CD14-positive monocyte (primary cell): ENCODE measurements at places on chromosomes 13 and 19. TPM values are rescaled to one million over a fixed set of nuclear protein-coding genes. Genes with fewer than 3 reads are reported as not detected.

GRCh38 chr13:103066781-103067345 is 646 bp upstream of the SLC10A2 start:
- no peaks in the 10 kb centered on the region for H3K36me3 ChIP-seq
- no peaks in the 10 kb centered on the region for H3K27me3 ChIP-seq
- H3K4me1 ChIP-seq: no peaks in the 10 kb centered on the region
- no peak overlapping the region for H3K4me3 ChIP-seq

DNA sequence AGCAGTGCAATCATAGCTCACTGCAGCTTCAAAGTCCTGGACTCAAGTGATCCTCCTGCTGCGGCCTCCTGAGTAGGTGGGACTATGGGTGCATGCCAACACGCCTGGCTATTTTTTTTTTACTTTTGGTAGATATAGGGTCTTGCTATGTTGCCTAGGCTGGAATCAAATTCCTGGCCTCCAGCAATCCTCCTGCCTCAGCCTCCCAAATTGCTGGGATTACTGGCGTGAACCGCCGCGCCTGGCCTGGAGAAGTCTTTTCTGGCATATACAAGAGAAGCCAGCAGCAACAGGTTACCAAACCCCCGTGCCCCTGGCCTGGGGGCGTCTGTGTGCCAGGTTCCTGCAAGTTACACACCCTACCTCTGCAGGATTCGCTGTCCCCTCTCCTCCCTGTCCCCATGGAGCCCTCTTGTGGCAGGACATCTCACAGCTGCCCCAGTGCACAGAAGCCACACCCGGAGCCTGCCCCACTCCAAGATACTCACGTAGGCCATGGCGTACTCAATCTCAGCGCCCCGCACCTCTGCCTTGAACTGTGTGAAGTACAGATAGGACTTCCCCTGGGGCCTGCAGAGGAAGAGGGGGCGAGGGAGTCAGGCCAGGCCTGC is 9.9 kb downstream of the MYDGF start:
- H3K27ac ChIP-seq: no peak overlapping the region
- H3K36me3 ChIP-seq: peaks cover 89% of the 10 kb centered on the region
- H3K4me1 ChIP-seq: no peaks in the 10 kb centered on the region
- H3K4me3 ChIP-seq: no peak overlapping the region
- H3K27me3 ChIP-seq: no peaks in the 10 kb centered on the region
- DNase-seq: no peak

GRCh38 chr13:111973605-111974340 is 93.2 kb upstream of the SOX1 start:
- no peaks in the 10 kb centered on the region for H3K27me3 ChIP-seq
- no peak overlapping the region for H3K4me3 ChIP-seq
- H3K4me1 ChIP-seq: no peaks in the 10 kb centered on the region
- no peak for DNase-seq
- H3K36me3 ChIP-seq: no peaks in the 10 kb centered on the region

The BEST2 gene
- not detected for polyA plus RNA-seq

- peak; percentile 47 for DNase-seq
- no peaks in the 10 kb centered on the region for H3K27me3 ChIP-seq
- peak overlapping the region; percentile 65 for H3K27ac ChIP-seq
- H3K36me3 ChIP-seq: no peaks in the 10 kb centered on the region
- H3K4me3 ChIP-seq: peak overlapping the region; percentile 83
These were observed 703 bp downstream of the KLF16 start for GRCh38 chr19:1862424-1863327.

- H3K27ac ChIP-seq: no peak overlapping the region
- no peak overlapping the region for H3K4me3 ChIP-seq
These were observed 51.6 kb downstream of the ZNF146 start for GRCh38 chr19:36266375-36266961.

- no peak overlapping the region for H3K4me3 ChIP-seq
- H3K4me1 ChIP-seq: no peaks in the 10 kb centered on the region
- DNase-seq: no peak
- peaks cover 72% of the 10 kb centered on the region for H3K36me3 ChIP-seq
These were observed 14.0 kb downstream of the RPL36 start for GRCh38 chr19:5703819-5704818.

The ZNF888 gene
- polyA plus RNA-seq: 0.62 and 1.7 TPM in 2 replicates

GRCh38 chr13:38980750-38981078 is 9.9 kb downstream of the STOML3 start:
- H3K36me3 ChIP-seq: no peaks in the 10 kb centered on the region
- H3K27ac ChIP-seq: no peak overlapping the region
- H3K4me3 ChIP-seq: no peak overlapping the region
- no peaks in the 10 kb centered on the region for H3K27me3 ChIP-seq
- no peaks in the 10 kb centered on the region for H3K4me1 ChIP-seq
- no peak for DNase-seq

The CEACAM21 gene
- polyA plus RNA-seq: 6.4 TPM

GRCh38 chr19:28330831-28331230 is 882.1 kb downstream of the UQCRFS1 start:
- H3K4me1 ChIP-seq: no peaks in the 10 kb centered on the region
- DNase-seq: no peak
- H3K4me3 ChIP-seq: no peak overlapping the region
- no peak overlapping the region for H3K27ac ChIP-seq
- H3K27me3 ChIP-seq: no peaks in the 10 kb centered on the region
- no peaks in the 10 kb centered on the region for H3K36me3 ChIP-seq

GRCh38 chr13:27905650-27906049 is 14.2 kb upstream of the PDX1 start:
- H3K27me3 ChIP-seq: peaks cover 51% of the 10 kb centered on the region
- no peaks in the 10 kb centered on the region for H3K4me1 ChIP-seq
- no peak for DNase-seq
- H3K36me3 ChIP-seq: no peaks in the 10 kb centered on the region
- no peak overlapping the region for H3K27ac ChIP-seq
- H3K4me3 ChIP-seq: no peak overlapping the region

GRCh38 chr13:56706485-56706884 is 434.2 kb upstream of the PRR20A start:
- H3K27me3 ChIP-seq: no peaks in the 10 kb centered on the region
- no peaks in the 10 kb centered on the region for H3K4me1 ChIP-seq
- H3K36me3 ChIP-seq: no peaks in the 10 kb centered on the region

The PSG1 gene
- polyA plus RNA-seq: not detected

GRCh38 chr13:52906122-52906903 is 57.9 kb upstream of the PCDH8 start:
- peaks cover 9% of the 10 kb centered on the region for H3K27me3 ChIP-seq
- no peak for DNase-seq
- no peak overlapping the region for H3K27ac ChIP-seq
- H3K4me3 ChIP-seq: no peak overlapping the region
- no peaks in the 10 kb centered on the region for H3K36me3 ChIP-seq
- H3K4me1 ChIP-seq: peaks cover 15% of the 10 kb centered on the region

DNA sequence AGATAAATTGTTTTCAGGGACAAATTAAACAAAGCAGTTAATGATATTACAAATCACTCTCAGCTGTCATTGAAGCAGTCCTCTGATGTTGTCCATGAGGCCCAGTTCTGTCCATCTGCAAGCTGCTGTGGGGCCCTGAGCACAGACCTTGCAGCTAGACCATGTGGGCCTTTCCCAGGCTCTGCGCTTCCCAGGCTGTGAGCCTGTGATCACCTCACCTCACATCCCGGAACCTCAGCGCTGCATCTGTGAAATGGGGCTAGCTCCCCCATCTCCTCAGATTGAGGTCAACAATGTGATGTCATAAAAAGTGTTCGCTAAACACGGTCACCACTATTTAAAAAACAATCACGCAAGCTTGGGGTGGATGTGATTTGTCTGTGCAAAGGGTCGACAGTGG is 51.9 kb upstream of the UQCRFS1 start:
- H3K36me3 ChIP-seq: no peaks in the 10 kb centered on the region
- H3K27me3 ChIP-seq: no peaks in the 10 kb centered on the region
- H3K27ac ChIP-seq: no peak overlapping the region
- DNase-seq: no peak
- H3K4me3 ChIP-seq: no peak overlapping the region

- H3K4me1 ChIP-seq: no peaks in the 10 kb centered on the region
- no peaks in the 10 kb centered on the region for H3K27me3 ChIP-seq
- H3K36me3 ChIP-seq: no peaks in the 10 kb centered on the region
- H3K27ac ChIP-seq: no peak overlapping the region
- no peak overlapping the region for H3K4me3 ChIP-seq
- DNase-seq: no peak
These were observed 438.6 kb downstream of the KLF5 start for GRCh38 chr13:73497430-73497829.

GRCh38 chr13:114259374-114259773 is 22.0 kb upstream of the UPF3A start:
- H3K4me1 ChIP-seq: no peaks in the 10 kb centered on the region
- DNase-seq: no peak
- H3K27ac ChIP-seq: no peak overlapping the region
- H3K36me3 ChIP-seq: peaks cover 79% of the 10 kb centered on the region
- H3K27me3 ChIP-seq: no peaks in the 10 kb centered on the region

GRCh38 chr19:16516923-16517610 is 20.9 kb downstream of the C19orf44 start:
- H3K27me3 ChIP-seq: no peaks in the 10 kb centered on the region
- H3K36me3 ChIP-seq: peaks cover 55% of the 10 kb centered on the region
- H3K27ac ChIP-seq: no peak overlapping the region
- H3K4me1 ChIP-seq: no peaks in the 10 kb centered on the region

The NXNL1 gene
- not detected in 2 replicates for polyA plus RNA-seq

DNA sequence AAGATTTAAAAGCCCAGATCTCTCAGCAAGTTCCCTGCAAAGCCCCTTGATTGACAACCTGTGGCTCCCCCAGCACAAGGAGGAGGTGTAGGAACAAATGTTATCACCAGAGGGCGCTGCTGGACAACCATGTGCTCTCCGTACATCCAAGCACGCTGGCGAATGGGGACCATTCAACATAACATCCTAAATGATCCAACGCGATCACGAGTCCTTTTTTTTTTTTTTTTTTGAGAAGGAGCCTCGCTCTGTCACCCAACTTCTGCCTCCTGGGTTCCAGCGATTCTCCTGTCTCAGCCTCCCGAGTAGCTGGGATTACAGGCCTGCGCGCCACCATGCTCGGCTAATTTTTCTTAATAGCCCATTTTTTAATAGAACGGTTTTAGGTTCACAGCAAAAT is 52.0 kb downstream of the NWD1 start:
- no peaks in the 10 kb centered on the region for H3K36me3 ChIP-seq
- H3K4me3 ChIP-seq: no peak overlapping the region
- no peak overlapping the region for H3K27ac ChIP-seq
- peaks cover 8% of the 10 kb centered on the region for H3K4me1 ChIP-seq
- peak; percentile 69 for DNase-seq

DNA sequence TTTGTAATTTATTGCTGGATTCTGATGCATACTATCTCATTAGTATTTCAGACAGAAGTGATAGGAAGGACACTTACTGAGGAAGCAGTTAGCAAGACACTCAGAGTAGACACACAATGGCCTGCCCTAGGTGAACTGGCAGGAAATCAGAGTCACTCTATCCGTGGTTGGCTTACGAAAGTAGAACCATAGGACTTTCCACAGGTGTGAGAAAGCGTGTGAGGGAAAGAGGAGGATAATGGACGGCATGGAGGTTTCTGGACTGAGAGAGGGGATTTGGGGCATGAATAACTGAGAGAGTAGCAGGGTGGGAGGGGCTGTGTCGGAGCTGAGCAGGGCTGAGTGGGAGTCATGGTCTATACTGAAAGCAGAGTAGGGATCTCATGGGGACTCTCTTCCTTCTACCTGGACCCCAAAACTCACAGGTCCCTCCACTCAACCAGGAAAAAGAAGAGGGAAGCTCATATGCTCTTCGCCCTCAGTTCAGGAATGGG is 18.7 kb upstream of the EID2 start:
- no peak overlapping the region for H3K4me3 ChIP-seq
- H3K27me3 ChIP-seq: peaks cover 2% of the 10 kb centered on the region
- peaks cover 40% of the 10 kb centered on the region for H3K4me1 ChIP-seq
- no peaks in the 10 kb centered on the region for H3K36me3 ChIP-seq

The SIAH3 gene
- polyA plus RNA-seq: not detected in 2 replicates

- DNase-seq: no peak
- H3K4me1 ChIP-seq: no peaks in the 10 kb centered on the region
- no peaks in the 10 kb centered on the region for H3K27me3 ChIP-seq
- H3K36me3 ChIP-seq: no peaks in the 10 kb centered on the region
- no peak overlapping the region for H3K4me3 ChIP-seq
These were observed 329.6 kb downstream of the SLITRK5 start for GRCh38 chr13:88000787-88001186.

- no peaks in the 10 kb centered on the region for H3K27me3 ChIP-seq
- DNase-seq: no peak
- H3K36me3 ChIP-seq: no peaks in the 10 kb centered on the region
- H3K27ac ChIP-seq: no peak overlapping the region
- H3K4me3 ChIP-seq: no peak overlapping the region
- peaks cover 25% of the 10 kb centered on the region for H3K4me1 ChIP-seq
These were observed 2.3 kb downstream of the CD209 start for GRCh38 chr19:7744871-7745650.

DNA sequence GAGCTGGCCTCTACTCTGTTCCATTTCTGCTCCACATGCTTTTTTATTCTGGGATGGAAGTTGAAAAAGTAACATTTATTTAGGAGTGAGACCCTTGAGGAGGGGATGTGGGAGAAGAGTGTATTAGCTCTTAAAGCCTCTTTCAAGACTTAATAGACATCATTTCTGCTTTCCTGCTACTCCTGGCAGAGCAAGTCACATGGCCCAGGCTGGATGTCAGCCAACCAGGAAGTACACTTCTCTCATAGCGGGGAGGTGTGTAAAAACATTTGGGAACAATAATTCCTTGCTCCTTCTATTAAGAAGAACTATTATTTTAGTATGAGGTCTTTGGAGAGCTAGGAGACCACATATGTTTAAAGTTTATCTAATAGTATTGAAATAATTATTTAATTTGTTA is 40.6 kb upstream of the FAM216B start:
- H3K27ac ChIP-seq: no peak overlapping the region
- no peak overlapping the region for H3K4me3 ChIP-seq
- DNase-seq: peak; percentile 65

GRCh38 chr13:40793339-40793738 is 3.9 kb downstream of the SLC25A15 start:
- no peaks in the 10 kb centered on the region for H3K36me3 ChIP-seq
- no peaks in the 10 kb centered on the region for H3K27me3 ChIP-seq
- DNase-seq: no peak
- H3K27ac ChIP-seq: no peak overlapping the region

The PSPC1 gene
- polyA plus RNA-seq: 24.5 and 34.4 TPM in 2 replicates

GRCh38 chr13:81388400-81388799 is 1047.5 kb upstream of the SPRY2 start:
- H3K27ac ChIP-seq: no peak overlapping the region
- no peaks in the 10 kb centered on the region for H3K36me3 ChIP-seq
- no peaks in the 10 kb centered on the region for H3K27me3 ChIP-seq
- no peaks in the 10 kb centered on the region for H3K4me1 ChIP-seq

DNA sequence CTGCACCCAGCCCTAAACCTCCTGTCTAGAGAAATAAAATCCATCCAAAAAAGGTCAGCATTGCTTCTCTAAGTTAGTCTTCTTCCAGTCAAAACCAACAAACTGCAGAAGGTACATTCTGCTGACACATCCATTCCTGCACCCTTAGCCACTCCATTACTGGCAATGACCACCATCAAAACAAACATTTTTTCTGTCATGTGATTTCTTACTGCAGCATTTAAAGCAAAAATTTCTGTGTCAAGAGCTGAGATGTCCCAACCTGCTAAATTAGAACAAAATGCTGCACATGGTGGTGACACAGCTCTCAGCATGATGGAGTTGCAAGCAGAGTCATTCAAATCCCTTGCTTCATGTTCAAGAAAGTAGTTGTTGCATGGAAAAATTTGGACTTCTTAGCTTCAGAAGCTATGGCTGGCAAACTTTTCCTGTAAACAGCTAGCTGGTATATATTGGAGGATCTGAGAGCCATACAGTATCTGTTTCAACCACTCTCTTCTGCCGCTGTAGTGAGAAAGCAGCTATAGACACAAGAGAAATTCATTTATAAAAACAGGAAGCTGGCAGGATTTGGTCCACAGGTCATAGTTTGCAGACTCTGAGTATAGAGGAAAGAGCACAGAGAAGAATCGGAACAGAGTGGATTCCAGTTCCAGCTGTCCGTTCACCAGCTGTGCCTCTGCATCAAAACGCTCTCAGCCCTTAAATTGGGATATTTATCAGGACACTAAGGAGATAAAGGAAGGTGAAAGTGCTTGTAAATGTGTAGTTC is 17.4 kb downstream of the RUBCNL start:
- H3K4me3 ChIP-seq: no peak overlapping the region
- peaks cover 46% of the 10 kb centered on the region for H3K36me3 ChIP-seq
- peaks cover 31% of the 10 kb centered on the region for H3K4me1 ChIP-seq
- peak; percentile 48 for DNase-seq
